DMS79 (cell line): ENCODE measurements at places on chromosomes 4 and X.
A peak's percentile ranks its signal among the peaks of the same experiment; 100 is the strongest.

DNA sequence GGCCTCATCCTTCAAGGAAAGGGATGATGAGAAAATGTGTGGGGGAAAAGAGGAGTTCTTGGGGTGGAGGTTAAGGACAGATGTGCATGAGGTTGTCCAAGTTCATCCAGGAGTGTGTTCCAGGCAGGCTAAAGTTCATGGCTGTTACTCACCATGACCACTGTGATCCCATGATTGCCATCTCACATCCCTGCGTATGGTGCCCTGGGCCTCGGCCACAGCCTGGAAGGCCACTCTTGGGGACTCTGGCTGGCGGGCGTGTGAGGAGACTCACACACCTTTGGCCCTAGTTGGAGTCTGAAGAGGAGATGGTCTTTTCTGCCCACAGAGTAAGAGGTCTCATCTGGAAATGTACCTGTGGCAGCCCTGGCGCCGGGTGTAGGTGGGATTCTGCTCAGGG, 7.4 kb upstream of the LOC101059915 start:
- no peak for DNase-seq

DNA sequence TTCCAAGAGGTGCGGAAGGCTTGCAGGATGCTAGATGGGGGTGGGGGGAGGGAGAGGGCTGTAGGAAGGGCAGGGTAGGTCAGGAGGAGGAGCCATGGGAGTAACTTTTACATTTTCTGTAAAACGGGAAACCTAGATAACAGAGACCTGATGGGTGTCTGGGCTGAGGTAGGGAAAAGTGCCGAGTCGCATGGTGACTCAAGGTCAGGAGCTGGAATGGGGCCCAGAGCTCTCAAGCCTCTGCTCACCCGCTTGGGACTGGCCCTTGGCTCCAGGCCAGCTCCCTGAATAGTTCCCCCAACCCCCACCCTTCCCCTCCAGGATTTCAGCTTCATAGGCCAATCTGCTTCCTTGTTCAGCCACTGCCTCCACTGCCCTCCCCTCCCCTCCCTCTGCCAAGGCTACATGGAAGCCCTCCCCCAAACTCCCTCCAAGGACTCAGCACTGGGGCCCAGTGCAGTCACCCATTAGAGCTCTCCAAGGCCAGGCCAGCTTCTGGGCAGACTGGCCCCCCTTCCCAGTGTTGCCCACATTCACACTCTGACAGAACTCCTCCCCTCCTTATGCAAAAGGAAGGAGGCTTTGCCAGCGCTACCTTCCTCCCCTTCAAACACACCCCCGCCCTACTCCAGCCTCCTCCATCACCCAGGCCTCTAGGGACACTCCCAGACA, 43.6 kb downstream of the TSC22D3 start:
- peak; percentile 62 for DNase-seq

DNA sequence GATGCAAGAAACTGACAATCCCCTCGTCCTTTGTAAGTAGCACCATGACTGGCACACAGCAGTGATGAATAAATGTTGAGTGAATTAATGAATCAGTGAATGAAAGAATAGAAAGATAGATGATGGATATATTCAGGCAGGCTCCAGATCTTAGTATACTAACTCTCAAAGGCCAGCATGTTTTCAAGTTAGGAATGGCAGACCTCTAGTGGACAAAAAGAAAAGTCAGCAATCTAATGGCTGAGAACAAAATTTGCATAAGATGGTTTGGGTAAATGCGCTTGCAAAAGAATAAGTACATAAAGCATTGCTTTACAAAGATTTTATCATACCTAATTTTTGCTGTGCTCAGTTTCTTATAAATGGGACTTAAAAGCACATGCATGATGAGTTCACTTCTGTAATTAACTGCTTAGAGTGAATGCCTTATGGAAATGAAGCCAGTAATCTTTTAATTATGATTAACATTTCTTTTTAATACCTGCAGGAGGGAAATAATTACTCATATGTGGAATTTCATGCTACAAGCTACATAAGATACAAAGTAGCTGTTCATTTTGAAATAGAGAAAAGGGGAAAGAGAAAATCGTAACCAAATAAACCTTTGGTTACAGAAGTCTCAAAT, 126.9 kb upstream of the GPRIN3 start:
- peak; percentile 1 for DNase-seq

GRCh38 chr4:75490155-75490554, 24.0 kb downstream of the RCHY1 start:
- DNase-seq: no peak

- no peak for DNase-seq
Measured at GRCh38 chr4:165209796-165210195, 2.4 kb downstream of the KLHL2 start.

DNA sequence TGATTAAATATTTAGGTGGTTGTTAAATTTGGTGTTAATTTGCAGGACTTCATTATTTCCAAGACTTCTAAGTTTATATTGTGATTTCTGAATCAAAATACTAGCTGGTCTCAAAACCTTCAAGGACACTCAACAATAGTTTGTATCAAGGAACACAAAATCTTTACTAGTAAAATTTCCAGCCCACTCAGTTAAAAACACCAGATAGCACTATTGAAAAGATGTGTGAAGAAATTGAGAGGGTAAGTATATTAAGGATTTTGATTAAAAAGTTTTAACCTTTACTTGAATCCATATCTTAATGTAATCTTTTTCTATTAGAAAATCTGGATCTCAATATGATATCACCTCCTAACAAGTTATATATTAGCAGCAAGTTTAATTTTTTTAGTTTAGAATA, 89.3 kb upstream of the UGT8 start:
- no peak for DNase-seq

- no peak for DNase-seq
Measured at GRCh38 chr4:12053556-12053955, 624.9 kb upstream of the HS3ST1 start.

DNA sequence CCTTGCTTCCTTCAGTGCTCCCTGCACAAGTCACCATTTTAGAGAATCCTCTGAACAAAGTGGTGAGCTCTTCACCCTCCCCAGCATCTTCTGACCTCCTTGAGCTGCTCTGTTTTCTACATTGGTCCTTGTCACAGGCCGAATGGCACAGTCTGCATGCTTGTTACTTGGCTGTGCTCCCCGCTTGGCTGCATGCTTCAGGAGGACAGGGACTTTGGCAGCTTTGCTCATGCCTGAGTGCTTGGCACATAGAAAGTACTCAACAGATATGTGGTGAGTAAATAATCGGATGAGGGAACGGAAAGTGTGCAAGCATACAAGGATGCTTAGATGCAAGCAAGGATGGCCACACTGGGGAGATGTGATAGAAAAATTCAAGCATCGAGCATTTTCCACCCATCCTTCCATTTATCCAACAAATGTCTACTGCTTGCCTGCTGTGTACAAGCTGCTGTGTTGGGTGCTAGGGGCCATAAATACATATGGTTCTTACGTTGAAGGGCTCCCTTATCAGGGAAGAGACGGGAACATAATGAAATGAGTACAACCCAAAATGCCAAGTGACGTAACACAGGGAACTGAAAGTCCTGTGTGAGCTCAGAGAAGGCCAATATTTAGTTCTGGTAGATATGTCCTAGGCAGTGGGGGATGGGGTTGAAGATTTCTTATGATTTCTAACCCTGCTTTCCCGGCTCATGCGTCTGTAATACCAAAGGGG, 31.2 kb downstream of the SLC2A9 start:
- DNase-seq: no peak

DNA sequence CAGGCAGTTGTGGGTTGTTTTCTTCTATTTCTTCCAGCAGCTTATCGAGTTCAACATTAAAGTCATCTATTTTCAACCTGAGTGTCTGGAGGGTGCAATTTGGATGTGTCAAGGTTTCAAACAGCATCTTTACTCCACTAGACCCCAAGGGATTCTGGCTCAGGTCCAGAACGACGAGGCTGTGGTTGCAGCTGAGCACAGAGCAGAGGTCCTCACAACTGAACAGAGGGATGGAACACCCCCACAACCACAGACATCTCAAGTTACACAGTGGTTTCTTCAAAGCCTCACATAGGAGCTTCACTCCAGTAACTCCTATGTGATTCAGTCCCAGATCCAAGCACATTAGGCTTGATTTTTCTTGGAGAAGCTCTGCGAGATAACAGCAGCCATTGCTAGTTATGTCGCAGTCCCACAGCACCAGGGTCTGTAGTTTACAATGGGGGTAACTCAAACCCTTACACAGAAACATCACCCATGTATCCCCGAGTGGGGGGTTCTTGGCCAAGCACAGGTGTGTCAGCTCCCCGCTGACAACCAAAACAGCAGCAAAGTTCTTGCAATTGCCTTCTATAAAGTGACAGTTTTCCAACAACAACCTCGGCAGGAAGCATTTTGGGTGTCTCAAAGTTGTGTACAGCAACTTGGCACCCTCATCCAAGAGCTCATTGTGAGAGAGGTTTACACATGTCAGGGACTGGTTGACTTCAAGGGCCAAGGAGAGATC, 2.8 kb downstream of the NLRP2B start:
- DNase-seq: peak; percentile 2

- DNase-seq: no peak
Measured at GRCh38 chr4:123856689-123857545, 460.3 kb downstream of the SPRY1 start.

GRCh38 chr4:148056879-148057278, 325.0 kb downstream of the ARHGAP10 start:
- DNase-seq: no peak

- DNase-seq: no peak
Measured at GRCh38 chr4:175813821-175814220, 1.8 kb upstream of the GPM6A start.

- no peak for DNase-seq
Measured at GRCh38 chr4:26879805-26880204, 19.2 kb downstream of the STIM2 start.

DNA sequence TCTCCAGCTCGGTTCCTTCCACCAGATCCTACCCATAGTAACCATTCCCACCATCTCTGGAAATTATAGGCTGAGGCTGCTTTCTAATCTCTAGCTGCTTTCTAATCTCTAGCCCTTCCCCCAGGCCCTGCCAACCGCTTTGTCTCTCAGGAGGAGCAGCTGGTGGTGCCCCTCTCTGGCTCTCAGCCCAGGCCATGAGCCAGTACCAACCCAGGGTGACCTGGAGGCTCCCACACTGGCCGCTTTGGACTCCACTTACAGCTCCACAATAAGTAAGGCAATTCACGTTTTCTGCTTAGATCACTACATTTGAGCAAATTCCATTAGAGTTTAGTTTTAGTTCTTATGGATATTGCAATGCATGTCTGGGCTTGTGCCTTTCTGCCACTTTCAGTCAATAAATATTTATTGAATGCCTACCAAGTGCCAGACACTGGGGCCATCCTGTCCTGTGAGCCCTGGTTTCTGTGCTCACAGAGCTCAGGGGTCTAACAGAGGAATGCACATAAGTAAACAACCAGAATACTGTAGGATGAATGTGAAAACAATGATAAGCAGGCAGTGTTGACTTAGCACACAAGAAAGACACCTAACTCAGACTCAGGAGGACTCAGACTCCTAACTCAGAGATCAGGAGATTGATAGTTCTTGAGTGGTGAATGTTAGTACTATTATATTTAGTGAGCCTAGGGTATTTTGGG, 38.9 kb downstream of the SMC1A start:
- DNase-seq: no peak

GRCh38 chr4:97548943-97549583, 594.2 kb downstream of the STPG2 start:
- DNase-seq: no peak

GRCh38 chrX:153055871-153056749, at the start of gene PNMA3:
TSS of gene PNMA3 (plus strand) at chrX:153056470. CDS start at chrX:153057056, 586 bp downstream.
- no peak for DNase-seq

DNA sequence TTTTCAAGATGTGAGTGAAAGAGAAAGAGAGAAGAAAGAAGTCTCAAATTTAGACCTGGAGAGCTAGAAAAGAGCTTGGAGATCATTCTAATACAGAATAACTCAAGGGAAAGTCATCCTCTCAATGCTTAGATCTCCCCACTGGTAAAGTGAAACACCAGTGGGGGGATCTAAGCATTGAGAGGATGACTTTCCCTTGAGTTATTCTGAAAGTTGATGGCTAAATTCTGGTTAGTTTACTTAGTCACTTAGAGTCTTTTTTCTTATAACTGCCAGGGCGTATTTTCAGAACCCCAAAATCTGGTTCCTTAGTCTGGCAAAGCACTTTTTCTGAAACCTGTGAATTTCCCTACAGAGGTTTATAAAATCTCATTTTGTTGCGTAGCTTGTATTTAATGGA, 198.6 kb downstream of the ARHGAP24 start:
- no peak for DNase-seq

- no peak for DNase-seq
Measured at GRCh38 chr4:127203562-127204200, 429.1 kb upstream of the INTU start.

- no peak for DNase-seq
Measured at GRCh38 chr4:75973766-75974165, 17.0 kb downstream of the SDAD1 start.

DNA sequence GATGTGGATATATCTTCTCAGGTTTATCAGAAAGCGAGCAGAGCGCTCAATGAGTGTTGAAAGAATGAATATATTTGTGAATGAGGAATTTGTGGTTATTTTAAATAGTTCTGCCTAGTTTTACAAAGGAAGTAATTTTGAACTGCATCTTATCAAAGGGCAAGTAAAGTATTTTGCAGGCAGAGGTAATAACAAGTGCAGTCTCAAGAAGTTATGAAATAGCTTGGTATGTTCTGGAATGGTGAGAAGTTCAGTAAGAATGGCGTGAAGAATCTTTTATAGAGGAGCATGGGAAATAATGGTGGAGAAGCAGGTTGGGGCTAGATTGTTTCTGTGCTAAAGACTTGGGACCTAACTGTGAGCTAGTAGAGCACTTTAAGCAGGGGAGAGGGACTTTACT, 10.9 kb downstream of the TMA16 start:
- DNase-seq: no peak

GRCh38 chr4:168724686-168725411, 228.0 kb downstream of the PALLD start:
- DNase-seq: no peak

GRCh38 chrX:70774223-70774622, 134.3 kb downstream of the TEX11 start:
- no peak for DNase-seq

DNA sequence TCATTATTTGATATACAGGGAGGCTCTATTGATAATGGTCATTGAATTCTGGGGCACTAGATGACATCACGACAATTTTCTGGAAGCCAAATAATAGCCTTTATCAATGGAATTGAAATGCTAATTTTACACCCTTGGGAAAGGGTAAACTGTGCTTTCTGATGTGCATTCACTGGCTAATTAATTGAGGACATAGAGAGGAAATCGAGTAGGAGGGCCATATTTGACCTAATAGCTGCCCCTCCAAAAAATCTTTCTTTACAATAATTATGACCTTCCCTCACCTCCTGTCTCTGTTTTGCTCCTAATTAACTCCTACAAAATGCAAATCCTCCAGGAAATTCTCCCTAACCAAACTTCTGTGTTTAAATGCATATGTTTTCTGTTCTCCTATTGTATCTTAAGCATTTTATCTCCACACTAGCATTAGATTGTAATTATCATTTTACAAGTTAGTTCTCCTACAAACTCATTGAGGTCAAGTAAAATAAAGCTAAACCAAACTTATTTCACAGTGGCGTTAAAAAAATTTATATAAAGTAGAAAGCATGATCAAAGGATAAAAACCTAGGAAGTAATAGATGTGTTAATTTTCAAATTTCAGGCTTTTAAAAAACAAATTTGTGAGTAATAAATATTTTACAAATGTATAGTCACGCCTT, 1414.0 kb upstream of the AGA start:
- no peak for DNase-seq

GRCh38 chr4:147941373-147941772, 209.5 kb downstream of the ARHGAP10 start:
- DNase-seq: no peak
